NCI-H1436 treated with DMSO at 0.1 percent for 48 hours (cell line): ENCODE measurements at places on chromosomes 12 and 14.

- no peak for DNase-seq
These were observed 33.0 kb upstream of the LRP1-AS start for GRCh38 chr12:57180321-57180989.

DNA sequence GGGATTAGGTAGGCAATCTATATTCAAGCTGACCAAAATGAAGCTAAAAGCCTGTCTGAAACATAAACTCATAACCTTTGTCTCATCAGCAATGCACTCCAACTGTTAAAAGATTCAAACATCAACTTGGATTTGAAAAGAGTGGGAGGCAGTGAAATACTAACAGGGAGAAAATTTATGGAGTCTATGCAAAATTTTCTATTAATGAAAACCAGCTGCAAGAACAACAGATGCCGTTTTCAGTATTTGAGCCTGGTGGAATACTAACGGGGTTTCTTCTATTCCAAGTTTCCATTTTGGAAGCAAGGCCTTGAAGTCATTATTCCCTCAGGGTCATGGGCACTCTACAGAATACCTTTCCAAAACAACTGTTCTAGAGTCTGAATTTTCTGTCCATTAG lies 88.3 kb downstream of the LRP6 start:
- DNase-seq = no peak

- DNase-seq = no peak
These were observed 61.9 kb downstream of the KTN1 start for GRCh38 chr14:55641954-55642353.

GRCh38 chr12:53935383-53936341 lies 3.0 kb upstream of the HOXC13 start:
- DNase-seq = no peak

DNA sequence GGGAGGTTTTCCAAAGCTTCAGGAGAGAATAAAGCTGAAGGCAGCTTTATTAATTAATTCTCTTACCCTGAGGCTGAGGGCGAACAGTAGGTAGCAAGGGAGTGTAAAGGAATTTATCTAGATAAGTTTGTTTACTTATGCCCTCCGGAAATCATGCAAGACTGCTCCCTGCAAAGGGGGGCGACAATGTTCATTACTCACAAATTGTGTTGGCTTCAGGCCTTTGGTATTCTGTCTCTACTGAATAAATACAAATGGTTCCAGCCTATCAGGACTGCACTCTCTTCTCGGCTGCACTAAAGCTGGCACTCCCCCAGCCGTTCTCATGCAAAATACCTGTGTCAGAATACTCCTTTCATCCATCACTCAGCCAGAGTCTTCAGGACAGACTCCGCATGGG lies 120.8 kb downstream of the PPHLN1 start:
- DNase-seq = no peak

GRCh38 chr12:32293808-32294419 lies 105.4 kb upstream of the FGD4 start:
- DNase-seq = no peak

DNA sequence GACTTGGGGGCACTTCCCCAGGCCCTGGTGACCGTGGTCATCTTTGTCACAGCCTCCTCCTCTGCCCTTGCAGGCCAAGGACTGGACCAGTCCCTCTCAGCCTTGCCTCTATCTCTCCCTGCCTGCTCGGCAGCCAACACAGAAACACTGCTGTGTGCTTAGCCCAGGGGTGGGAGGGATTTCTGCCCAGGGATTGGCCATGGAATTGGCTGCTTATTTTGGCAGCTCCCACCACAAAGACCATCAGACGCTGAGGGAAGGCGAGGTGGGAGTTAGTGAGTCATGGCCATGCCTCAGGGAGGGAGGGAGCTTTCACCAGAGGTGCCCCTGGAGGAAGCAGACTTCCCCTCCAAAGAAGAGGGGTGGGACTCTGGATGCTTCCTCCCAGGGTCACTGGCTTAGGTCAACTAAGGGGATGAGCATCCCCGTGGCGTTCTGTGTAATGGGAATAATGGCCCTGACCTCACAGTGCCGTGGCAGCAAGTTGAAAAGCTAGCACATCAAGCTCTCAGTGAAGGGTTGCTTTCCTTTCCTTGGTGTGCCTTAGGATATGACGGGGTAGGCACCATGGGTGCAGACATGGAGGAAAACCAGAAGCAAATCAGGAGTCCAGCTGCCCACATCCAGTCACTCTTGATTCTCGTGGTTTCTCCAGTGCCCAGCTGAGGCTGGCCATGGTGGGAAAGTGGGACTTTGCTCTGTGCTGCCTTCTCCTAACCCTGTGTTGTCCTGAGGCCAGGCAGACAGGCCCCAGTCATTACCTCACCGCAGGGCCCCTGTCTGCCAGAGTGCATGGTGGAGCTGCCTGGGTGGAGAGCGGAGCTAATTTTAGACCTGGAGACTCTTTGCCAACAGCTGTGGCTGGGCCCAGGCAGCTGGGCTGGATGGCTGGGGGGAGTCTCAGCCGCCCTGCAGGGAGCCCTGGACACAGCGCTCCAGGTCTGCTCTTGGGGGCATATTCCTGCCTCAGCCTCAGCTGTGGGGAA lies 21.4 kb downstream of the B4GALNT3 start:
- no peak for DNase-seq

- DNase-seq = no peak
These were observed 365.7 kb upstream of the FKBP4 start for GRCh38 chr12:2429032-2429431.

DNA sequence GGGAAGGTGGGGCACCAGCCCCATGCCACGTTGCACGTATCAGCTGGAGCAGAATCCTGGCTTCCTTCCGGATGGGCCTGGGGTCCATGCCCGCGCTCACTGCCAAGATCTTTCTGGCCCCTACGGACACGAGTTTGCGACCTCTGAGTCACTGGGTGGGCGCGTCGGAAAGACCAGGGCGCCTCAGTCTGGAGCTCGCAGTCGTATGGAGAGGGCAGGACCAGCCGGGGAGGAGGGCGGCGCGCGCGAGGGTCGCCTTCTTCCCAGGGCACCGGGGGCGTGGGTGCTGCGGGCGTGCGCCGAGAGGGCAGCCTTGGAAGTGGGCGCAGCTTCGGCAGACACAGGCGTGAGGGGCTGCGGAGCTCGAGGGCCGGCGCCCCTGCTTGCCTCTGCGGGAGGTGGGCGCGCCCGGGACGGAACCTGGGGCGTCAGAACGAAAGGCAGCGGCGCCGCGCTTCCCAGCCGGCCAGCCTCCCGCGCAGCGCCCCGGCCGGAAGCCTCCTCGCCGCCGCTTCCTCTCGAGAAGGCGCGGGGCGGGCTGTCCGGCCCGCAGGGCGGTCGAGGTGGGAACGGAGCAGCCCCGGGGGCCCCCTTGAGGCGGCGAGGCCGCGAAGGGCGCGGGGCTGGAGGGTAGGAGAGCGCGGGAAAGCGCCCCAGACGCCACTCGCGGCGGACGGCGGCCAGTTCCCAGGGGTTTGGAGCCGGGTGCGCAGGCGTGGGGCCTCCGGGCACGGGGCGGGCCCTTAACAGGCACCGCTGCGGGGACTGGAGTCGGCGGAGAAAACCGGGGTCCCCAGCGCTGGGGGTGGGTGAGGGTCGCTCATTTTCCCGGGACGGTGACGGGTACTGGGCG lies at the start of gene ARL6IP4:
Gene ARL6IP4, plus strand, starts transcription at position 499 of the 853 bp plus-strand sequence. CDS start 459 bp downstream, outside the sequence.
- DNase-seq = no peak

- no peak for DNase-seq
These were observed 6.6 kb downstream of the PTHLH start for GRCh38 chr12:27965966-27966365.

DNA sequence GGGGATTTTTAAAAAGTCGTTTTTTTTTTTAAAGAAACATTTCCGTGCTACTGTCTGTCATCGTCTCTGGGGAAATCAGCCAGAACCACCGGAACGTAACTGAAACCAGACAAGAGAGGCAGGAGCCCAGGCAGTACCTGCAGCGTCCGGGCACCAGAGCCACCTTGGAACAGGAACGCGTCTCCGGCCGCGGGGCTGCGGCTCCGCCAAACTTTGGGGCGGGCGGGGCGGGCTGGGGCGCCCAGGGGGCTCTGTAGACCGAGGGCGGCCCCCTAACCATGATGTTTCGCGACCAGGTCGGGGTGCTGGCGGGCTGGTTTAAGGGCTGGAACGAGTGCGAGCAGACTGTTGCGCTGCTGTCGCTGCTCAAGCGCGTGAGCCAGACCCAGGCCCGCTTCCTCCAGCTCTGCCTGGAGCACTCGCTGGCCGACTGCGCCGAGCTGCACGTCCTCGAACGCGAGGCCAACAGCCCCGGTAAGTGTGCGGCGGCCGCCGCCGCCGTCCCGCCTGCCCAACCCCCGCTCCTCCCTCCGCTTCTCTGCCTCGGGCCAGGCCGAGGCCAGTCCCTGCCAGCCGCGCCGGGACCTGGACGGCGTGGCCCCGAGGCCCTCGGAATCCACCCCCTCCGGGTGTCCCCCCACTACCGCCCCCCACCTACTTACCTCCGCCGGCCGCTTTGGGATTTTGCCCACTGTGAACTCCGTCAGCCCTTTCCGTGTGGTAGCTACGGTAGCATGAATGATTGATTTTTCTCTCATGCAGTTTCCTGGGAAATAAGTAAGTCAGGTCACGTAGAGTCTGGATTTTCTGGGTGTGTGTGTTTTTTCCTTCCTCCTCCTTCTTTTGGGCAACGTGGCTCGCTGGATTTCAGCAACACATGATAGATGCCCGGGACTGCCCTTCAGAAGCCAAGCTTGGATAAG lies 972 bp downstream of the SAMD4A start:
- no peak for DNase-seq

GRCh38 chr12:69998922-69999321 lies 173.9 kb downstream of the MYRFL start:
- DNase-seq = peak; percentile 36

DNA sequence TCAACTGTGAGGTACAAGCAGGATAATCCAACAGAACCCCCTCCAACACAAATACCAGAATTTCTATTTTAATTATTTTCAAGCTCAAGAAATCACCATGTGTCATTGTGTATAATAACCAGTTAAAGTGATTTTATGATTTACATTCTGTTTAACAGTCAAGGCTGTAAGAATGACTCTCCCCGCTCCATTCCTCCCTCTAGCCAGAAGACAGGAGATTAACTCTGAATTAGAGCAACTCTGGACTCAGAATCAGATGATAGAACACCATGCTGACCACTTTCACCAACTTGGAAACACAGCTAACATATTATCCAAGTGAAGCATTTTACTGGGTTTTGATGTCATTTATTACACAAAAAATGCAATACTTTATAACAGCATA lies 71.9 kb downstream of the ATP2B1 start:
- DNase-seq = no peak

DNA sequence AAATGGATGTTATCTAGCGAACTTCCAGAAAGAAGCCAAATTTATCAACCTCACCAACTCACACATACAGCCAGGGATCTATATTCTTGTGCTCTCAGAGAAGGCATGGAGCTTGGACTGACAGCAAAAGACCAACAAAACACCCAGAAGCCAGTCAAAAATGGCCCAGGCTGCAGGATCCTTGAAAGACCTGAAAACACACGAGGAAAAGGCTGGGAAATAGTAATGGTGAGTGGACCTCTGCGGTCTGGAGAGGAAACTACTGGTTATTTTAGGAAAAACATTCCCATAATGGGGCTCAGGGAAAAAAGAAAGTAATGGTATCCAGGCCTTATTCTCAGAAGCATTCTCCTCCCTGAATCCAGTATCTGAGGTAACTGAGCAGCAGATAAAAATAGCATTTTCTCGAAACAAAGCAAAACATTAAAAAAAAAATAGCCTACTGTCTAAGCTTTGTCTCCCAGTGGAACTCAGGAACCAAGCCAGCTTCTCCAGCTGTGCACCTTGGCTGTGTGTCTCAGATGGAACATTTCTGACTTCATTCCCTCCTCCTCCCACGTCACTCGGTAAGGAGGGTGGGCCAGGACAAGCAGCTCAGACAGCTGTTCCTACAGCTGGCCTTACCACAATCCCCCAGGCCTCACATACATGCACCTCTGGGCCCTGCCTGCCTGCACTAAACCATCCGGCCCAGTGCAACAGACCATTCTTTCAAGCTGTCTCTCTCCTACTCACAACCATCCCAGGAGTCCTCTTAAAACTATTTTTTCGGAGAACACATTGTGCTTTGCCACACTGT lies 249.9 kb downstream of the DAD1 start:
- no peak for DNase-seq

DNA sequence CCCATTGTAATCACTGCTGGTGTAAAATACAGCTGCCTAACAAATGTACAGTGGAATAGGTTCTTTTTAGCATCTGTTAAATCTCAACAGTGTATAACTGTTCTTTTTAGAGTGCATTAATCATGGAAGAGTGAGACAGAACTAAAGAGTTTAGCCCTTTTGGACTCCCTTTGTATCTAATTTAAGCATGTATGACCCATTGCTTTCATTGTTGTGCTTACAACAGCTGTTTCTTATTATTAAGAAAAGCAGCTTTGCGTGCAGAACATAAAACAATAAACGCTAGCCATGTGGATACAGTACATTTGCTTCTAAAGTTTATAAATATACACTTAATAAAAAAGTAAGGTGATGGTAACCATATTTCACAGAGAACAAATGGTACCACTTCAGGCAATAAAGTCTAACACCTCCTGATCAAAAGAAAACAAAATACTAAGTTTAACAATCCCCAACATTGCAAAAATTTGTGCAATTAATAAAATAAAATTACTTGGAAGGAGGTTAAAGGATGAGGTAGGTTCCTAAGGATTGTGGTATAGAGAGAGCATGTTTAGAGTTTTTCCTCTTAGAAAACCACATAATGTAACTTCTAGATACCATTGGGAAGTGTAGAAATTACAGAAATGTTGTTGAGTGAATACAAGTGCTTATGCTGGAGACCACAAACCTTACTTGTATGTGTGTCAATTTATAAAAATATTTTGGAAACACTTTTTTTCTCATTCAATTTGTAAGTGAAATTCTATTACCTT lies 448.7 kb downstream of the SLC6A15 start:
- no peak for DNase-seq

- no peak for DNase-seq
These were observed 3.8 kb upstream of the C12orf42 start for GRCh38 chr12:103499571-103499970.

DNA sequence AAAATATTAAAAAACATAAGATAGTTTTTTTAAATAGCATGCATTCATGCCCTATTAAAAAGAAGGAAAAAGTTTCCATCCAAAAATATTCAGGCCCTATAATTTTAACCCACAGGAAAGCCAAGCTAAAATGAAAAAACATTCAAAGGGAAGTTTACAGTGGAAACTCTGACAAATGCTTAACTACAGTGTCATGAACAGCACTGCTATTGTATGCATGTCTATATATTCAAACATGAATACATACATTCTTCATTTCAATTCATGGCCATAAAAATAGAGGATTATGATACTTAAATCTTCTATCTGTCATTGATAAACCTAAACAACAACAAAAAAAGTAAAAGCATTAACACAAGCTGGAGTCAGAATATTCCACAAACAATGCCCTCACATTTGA lies 67.4 kb downstream of the PPP2R5E start:
- DNase-seq = no peak

- no peak for DNase-seq
These were observed 2.1 kb downstream of the CKAP4 start for GRCh38 chr12:106245767-106246166.

DNA sequence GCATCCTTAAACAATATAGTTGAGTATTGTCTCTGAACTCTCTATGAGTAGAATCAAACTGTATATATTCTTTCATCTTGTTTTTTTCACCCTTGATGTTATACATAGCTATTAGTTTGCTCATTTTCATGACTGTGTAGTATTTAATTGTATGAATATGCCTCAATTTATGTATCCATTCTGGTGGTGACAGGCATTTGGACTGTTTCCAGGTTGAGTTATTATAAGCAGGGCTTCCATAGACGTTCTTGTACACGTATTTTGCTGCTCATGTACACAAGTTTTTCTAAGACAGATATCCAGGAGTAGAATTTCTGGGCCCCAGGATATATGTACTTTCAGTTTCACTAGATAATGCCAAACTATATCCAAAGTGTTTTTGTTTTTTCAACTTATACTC lies 211.4 kb downstream of the NTF3 start:
- DNase-seq = no peak

GRCh38 chr12:2998789-2999264 lies 39.6 kb downstream of the TEAD4 start:
- DNase-seq = no peak
